ENCODE measurements at places on chromosomes 1 and 21.

DNA sequence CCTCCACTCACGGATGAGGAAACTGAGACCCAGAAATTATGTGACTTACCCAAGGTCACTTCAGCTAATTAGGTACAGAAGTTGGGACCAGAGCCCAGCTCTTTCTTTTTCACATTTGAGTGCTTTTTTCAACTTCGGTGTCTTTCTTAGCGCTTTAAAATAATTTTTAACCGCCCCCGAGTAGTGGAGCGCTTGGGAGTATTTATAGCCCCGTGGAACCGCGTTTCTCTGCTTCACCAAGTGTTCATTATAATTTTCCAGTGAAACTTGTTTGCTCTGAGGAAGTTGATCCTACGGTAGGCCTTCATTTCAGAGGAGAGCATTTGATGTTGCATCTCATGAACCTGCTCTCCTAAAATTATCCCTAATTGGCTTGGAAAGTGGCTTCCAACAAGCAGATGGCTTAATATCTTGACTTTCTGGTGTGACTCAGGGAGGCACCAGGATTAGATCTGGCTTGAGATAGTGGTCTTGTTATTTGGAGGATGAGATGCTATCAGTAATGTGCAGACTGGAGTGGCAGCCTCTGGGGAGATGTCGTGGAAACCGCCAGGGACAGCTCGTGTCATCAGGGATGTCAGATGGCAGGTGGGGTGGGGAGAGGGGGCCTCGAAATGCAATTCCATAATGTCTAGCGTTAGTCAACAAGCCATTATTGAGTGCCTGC lies 321.3 kb downstream of the CAMTA1 start:
- DNase-seq, result no peak

DNA sequence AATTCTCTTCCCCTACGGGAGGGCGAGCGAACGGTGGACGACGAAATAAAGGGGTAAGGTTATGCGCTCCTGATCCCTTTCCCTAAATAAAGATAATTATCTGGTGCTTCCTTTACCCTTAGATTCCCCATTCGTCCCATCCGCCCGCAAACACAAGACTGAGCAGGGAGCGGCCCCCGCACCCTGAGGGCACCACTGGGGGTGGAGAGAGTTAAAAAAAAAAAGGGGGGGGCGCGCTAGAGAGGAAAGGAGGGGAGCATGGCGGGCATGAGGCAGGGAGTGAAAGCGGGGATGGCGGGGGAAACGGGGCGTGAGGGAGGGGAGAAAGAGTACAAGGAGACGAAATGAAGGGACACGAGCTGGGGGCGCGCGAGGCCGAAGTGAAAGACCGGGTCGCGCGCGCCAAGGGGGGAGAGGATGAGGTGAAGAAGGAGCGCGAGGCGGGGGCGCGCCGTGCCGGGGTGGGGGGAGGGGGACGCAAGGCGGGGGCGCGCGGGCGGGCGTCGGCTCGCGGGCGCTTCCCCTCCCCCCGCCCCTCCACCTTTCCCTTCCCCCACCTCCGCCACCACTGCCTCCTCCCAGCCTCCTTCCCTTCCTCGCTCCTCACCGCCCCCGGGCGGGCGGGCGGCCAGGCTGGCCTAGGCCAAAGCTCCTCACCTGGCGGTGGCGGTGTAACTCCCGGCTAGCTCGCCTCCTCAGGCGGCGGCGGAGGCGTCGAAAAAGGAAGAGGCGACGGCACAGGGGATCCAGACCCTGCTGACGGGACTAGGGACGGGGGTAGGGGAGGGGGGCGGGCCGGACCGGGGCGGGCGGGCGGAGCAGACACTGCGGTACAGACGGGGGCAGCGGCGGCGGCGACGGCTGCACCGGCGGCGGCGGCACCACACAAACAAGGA lies 448 bp downstream of the GATAD2B start:
- peak; percentile 35 for DNase-seq

DNA sequence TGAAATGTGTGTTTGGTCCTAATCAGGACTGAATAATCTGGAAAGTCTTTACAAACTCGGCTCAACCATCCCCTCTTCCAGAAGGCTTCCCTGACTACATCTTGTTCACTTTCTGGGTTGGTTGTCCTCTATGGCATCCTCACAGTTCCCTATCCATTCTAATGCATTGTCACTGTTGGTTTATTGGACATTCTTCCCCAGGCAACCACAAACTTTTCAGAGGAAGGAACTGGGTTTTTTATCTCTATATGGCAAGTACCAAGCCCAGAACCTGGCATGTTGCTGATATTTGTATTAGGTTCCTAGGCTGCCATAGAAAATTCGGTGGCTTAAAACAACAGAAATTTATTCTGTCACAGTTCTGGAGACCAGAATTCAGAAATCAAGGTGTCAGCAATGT lies 363.5 kb upstream of the ST6GALNAC5 start:
- no peak for DNase-seq

DNA sequence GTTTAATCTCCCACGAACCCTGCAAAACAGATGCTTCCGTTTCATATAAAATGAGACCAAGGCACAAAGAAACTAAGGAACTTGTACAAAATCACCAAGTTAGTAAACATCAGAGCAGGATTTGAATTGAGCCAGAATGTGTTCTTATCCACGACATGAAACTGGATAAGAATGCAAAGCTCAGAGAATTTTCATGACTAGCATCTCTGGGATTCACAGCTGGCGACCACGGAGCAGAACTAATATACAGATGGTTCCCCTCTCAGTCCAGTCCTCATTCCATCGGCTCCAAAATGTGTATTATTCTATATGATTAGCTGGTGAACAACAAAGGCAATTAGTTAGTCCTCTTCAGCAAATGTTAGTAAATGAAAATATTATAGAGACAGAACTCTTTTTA lies 72.3 kb upstream of the ERG start:
- DNase-seq, result no peak

DNA sequence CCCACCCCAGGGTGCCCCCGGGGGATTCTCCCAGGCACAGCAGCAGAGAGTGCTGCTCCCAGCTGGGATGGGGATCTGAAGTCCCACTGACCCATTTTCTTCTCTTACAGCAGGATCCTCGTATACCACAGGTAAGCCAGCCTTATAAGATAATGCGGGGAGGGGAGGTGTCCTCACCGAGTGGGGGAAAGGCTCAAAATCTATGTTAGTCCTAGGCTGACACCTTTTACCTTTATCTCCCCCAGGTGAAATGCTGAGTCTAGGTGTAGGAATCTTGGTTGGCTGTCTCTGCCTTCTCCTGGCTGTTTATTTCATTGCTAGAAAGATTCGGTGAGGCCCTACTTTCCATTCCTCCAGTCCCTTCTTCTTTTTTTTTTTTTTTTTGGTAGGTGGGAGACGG lies 5.3 kb downstream of the APH1A start:
- no peak for DNase-seq

DNA sequence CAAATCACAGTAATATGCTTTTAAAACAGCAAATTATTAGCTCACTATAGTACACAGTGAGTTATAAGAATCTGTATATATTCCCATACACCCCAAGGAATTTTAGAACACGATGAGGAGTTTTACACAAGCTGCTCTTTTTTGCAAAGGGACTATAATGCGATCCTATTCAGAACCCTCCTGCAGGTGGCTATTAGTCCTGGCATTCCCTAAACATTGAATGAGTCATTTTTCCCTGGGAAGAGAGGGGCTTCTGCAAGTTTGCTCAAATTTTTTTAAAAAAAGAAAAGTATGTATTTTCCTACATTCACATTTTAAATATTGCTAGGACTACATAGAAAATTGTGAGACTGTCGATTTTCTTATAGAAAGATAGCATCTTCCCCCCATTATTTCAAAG lies 106.3 kb downstream of the COL11A1 start:
- no peak for DNase-seq

GRCh38 chr1:229538945-229539344 lies 19.6 kb downstream of the ABCB10 start:
- no peak for DNase-seq

All from stimulated activated CD8-positive, alpha-beta memory T cell treated with anti-CD3 and anti-CD28 coated beads, Interleukin-4, amount 100 ng/mL, for 1 hour (primary cell).